ENCODE measurements at places on chromosomes 6 and 20.

DNA sequence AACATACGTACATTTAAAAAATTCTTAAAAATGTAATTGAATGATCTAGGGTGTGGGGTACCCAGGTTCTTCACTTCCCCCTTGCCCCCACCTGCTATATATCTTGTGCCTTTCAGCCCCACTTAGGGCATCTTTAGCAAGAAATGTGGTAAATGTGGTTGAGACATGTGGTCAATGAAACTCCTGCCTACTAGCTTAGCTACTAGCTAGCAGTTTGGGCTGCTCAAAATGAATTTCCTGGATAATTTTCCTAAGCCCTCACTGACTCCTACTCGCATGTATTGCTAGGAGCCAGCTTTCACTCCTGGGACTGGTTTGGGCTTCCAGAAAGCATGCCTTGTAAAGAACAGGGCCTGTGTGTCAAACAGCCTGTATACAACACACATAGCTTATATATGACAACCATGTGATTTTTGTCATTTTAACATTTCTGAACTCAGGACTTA is 257.3 kb downstream of the ATXN1 start:
- no peak overlapping the region for H3K4me3 ChIP-seq
- no peaks in the 10 kb centered on the region for H3K27me3 ChIP-seq
- H3K4me1 ChIP-seq = peaks cover 55% of the 10 kb centered on the region
- DNase-seq = peak; percentile 49
- H3K36me3 ChIP-seq = peaks cover 17% of the 10 kb centered on the region
- H3K27ac ChIP-seq = no peak overlapping the region

GRCh38 chr6:127434651-127435050 is 24.5 kb downstream of the KIAA0408 start:
- DNase-seq = no peak
- H3K4me3 ChIP-seq = no peak overlapping the region
- H3K36me3 ChIP-seq = no peaks in the 10 kb centered on the region
- no peak overlapping the region for H3K27ac ChIP-seq
- no peaks in the 10 kb centered on the region for H3K4me1 ChIP-seq
- peaks cover 5% of the 10 kb centered on the region for H3K27me3 ChIP-seq

DNA sequence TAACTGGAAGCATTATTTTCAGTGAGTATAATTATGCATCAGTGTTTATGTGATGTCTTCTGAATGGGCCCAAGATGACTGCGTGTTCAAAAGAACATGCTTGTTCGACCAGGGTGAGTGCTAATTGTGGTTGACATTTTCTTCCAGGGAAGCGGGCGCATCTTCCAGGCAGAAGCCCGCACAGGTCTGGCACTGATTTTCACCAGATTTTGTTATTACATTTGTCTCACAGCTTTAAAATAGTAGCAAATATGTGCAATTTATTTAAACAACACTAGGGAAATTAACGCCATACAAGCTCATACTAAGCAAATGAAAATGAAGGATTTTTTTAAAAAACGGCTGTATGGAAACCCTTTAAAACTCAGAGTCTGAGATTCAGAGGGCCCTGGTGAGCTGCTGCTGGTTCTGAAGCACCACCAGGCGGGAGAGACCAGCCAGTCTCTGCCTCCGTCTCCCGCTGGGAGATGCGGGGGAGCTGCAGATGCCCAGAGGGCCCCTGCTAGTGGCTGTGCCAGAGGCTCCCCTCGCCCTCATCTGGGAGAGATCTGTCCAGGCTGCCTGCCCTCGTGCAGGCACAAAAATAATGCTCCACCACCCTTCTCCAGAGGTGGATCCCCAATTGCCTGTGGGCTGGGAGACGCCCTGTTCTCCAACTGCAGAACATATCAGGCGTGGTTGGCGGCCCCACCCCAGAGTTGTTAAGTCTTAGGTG is 297.0 kb downstream of the TAF4 start:
- H3K4me1 ChIP-seq = no peaks in the 10 kb centered on the region
- H3K36me3 ChIP-seq = no peaks in the 10 kb centered on the region
- no peak for DNase-seq
- H3K4me3 ChIP-seq = no peak overlapping the region

GRCh38 chr6:107556082-107556481 is 66.2 kb downstream of the SOBP start:
- H3K4me3 ChIP-seq = no peak overlapping the region
- DNase-seq = no peak
- H3K4me1 ChIP-seq = no peaks in the 10 kb centered on the region
- no peaks in the 10 kb centered on the region for H3K36me3 ChIP-seq
- H3K27me3 ChIP-seq = peaks cover 4% of the 10 kb centered on the region
- no peak overlapping the region for H3K27ac ChIP-seq

DNA sequence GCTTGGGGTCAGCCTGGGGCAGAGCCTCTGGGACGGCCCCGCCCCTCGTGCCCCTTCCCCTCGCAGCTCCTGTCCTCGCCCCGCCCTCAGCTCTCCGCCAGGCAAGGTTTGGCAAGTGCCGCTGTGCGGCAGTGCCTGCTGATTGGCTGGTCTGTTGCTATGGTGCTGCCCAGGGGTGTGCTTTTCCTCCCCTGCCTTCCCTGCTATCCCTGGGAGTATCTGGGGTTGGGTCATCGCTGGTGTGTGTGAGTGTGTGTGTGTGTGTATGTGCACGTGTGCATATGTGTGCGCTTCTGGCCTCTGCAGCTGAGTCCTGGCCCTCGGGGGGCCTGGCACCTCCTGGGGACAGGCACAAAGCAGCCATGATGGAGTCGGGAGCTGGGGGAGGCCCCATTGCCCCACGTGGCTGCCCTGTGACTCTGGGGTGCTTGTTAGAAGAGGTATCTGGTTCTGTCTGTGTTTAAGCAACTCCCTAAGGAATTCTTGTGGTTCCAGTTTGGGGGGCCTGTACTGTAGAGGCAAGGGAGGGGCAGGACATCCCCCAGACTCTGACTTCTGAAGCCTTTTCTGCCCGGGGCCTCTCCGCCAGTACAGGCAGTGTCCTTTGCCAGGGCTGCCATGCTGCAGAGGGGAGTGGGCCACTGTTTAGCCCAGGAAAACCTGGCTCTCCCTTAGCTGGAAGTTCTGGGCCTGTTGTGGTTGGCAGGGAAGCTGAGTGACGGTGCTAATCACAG is 6.9 kb downstream of the RTEL1 start:
- no peak overlapping the region for H3K4me3 ChIP-seq
- no peak overlapping the region for H3K27ac ChIP-seq
- peaks cover 19% of the 10 kb centered on the region for H3K36me3 ChIP-seq
- peaks cover 3% of the 10 kb centered on the region for H3K4me1 ChIP-seq
- DNase-seq = no peak

DNA sequence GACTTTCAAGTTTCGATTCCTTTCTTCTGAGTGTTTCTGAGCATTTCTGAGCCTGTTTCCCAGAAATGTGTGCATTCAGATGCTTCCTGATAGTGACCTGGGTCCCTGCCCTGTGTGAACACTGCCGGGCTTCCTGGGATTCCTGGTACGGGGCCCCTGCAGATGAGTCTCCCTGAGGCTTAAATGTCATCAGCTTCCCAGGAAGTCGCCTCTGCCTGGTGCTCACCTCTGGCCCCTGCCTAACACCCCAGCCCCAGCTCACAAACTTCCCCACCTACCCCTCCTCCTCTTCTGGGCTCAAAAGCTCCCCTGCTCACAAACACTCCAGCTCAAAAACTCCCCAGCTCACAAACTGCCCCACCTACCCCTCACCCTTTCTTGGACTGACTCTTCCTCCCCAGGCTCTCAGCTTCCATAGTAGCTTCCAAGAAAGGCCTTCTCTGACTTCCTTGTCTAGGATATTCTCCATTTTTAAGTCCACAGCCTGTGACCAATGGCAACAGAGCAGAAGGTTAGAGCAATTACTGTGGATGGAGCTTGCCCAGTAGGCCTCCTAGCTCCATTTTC is 42.0 kb downstream of the TGM2 start:
- H3K4me1 ChIP-seq = no peaks in the 10 kb centered on the region
- no peak overlapping the region for H3K4me3 ChIP-seq
- no peaks in the 10 kb centered on the region for H3K36me3 ChIP-seq
- no peaks in the 10 kb centered on the region for H3K27me3 ChIP-seq
- no peak overlapping the region for H3K27ac ChIP-seq

- DNase-seq = no peak
- H3K4me3 ChIP-seq = no peak overlapping the region
- no peaks in the 10 kb centered on the region for H3K36me3 ChIP-seq
- H3K27ac ChIP-seq = no peak overlapping the region
- H3K4me1 ChIP-seq = peaks cover 10% of the 10 kb centered on the region
These were observed 4.8 kb upstream of the MUC22 start for GRCh38 chr6:31005249-31006020.

DNA sequence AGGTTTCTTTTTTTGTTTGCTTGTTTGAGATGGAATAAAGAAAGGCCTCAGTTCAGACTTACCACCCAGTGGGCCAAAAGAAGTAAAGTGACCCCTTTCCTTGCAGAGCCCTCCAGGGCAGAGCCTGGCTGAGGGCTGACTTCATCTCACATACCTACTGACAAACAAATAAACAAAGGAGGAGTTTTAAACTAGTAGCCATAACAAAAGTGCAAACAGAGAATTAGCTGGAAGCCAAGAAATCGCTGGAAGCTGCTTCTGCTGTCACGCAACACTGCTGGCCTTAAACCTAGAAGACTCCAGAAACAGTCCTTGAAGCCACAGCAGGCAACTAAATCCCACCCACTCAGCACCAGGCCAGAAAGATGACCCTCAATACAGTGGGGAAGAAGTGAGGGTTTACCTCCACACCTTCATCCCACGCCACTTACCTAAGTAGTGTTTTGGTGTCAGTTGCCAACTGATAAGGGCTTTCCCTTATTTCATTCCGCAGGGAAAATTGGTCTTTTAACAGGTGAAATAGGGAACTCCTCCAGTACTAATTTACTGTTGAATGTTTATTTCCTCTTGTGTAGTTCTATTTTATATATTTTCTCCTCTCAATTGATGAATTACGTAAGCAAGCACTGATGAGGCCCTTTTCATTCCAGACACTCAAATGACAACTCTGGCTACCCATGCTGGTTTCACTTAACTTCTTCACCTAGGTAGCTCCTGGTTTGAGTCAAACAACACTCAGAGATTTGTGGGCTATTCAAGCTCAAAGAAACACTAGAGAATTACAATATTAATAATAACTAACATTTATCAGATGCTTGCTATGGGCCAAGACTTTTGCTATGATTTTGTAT is 46.2 kb downstream of the EDN1 start:
- no peak overlapping the region for H3K4me3 ChIP-seq
- no peaks in the 10 kb centered on the region for H3K4me1 ChIP-seq
- peaks cover 2% of the 10 kb centered on the region for H3K27me3 ChIP-seq
- no peaks in the 10 kb centered on the region for H3K36me3 ChIP-seq
- no peak for DNase-seq

- H3K27ac ChIP-seq = no peak overlapping the region
- peaks cover 2% of the 10 kb centered on the region for H3K4me1 ChIP-seq
- DNase-seq = no peak
- H3K36me3 ChIP-seq = peaks cover 16% of the 10 kb centered on the region
- H3K27me3 ChIP-seq = no peaks in the 10 kb centered on the region
- H3K4me3 ChIP-seq = no peak overlapping the region
These were observed 10.5 kb upstream of the UBE2V1 start for GRCh38 chr20:50123418-50123817.

- no peaks in the 10 kb centered on the region for H3K36me3 ChIP-seq
- DNase-seq = no peak
- H3K27me3 ChIP-seq = no peaks in the 10 kb centered on the region
- H3K4me3 ChIP-seq = no peak overlapping the region
These were observed 146.1 kb downstream of the TTLL2 start for GRCh38 chr6:167470836-167471547.

DNA sequence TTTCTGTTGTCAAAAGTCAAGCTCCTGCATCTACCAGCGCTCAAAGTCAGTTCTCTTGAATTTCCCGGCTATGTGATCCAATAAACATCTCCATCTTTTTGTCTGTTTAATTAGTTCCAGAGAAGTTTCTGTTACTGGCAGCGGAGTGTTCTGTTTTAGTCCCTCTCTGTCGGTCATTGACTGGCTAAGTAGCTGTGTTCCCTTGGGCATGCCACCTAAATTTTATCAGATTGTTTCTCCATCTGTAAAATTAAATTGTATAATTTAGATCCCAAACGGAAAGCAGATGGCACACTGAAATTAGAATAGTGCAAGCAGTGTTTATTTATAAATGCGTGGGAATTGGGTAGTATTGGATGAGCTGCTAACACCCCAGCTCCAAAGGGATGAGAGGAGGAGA is 29.7 kb upstream of the PRL start:
- H3K27ac ChIP-seq = no peak overlapping the region
- H3K27me3 ChIP-seq = no peaks in the 10 kb centered on the region
- H3K36me3 ChIP-seq = no peaks in the 10 kb centered on the region
- H3K4me1 ChIP-seq = no peaks in the 10 kb centered on the region

DNA sequence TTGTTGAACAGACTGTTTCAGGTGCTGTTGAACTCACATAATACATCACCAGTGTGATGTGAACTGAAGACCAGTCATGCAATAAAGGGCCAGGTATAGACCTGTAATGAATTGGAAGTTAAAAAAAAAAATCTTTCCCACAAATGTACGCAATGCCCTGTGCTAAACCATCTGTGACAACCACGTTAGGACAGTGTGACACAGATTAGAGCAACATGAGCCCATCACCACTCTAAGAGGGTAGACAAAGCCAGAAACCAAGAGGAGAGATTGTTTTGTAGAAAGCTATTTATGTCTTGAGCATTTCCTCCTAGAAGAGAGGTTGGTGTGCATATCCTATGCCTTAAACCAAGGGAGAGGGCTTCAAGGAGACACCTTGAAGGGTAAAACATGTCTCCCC is 77.0 kb upstream of the BEND6 start:
- peaks cover 8% of the 10 kb centered on the region for H3K27me3 ChIP-seq
- no peaks in the 10 kb centered on the region for H3K4me1 ChIP-seq
- no peak overlapping the region for H3K27ac ChIP-seq

DNA sequence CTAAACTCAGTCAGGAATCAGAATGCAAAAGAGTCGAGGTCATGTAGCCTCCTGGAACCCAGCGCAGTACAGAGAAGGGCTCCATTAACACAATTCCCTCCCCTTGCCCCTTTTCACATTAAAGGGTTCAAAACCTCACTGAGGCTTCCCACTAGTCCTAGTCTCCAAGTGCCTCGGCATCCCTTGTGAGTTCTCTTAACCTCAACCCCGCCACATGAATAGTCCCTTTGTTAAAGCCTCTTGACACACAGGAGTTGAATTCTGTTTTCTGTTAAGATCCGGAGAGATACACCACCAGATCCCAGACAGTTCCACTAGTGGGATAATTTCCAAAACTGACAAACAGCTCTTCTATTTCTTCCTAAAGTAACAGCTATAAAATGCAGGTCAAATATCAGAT is 17.8 kb downstream of the PTPRT start:
- H3K27ac ChIP-seq = no peak overlapping the region
- no peaks in the 10 kb centered on the region for H3K4me1 ChIP-seq
- H3K27me3 ChIP-seq = no peaks in the 10 kb centered on the region
- no peak overlapping the region for H3K4me3 ChIP-seq

GRCh38 chr6:36428911-36429310 is 13.7 kb downstream of the PXT1 start:
- DNase-seq = no peak
- H3K27me3 ChIP-seq = no peaks in the 10 kb centered on the region
- no peak overlapping the region for H3K27ac ChIP-seq
- H3K4me1 ChIP-seq = peaks cover 7% of the 10 kb centered on the region
- no peak overlapping the region for H3K4me3 ChIP-seq
- H3K36me3 ChIP-seq = no peaks in the 10 kb centered on the region
